ENCODE measurements at places on chromosomes 7 and 10.

- H3K36me3 ChIP-seq, result no peaks in the 10 kb centered on the region
- no peak overlapping the region for H3K4me3 ChIP-seq
- no peak overlapping the region for H3K27ac ChIP-seq
- no peaks in the 10 kb centered on the region for H3K4me1 ChIP-seq
- DNase-seq, result no peak
- H3K27me3 ChIP-seq, result no peaks in the 10 kb centered on the region
Observed at GRCh38 chr7:41738806-41739205, 35.9 kb upstream of the INHBA start.

DNA sequence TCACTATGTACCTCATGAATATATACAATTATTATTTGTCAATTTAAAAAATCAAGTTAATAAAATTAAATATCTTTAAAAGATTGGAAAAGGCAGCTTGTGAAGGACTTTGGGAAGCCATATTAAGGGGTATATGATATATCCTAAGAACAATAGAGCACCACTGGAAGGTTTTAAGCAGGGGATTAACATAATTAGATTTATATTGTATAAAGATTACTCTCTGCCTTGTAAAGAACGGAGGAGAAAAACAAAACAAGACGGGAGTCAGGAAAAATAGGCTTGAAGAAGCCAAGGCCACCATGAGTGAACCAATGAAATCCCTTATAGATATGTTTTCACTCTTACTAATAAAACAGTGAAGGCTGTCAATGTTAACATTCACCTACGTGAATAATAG, 11.1 kb upstream of the CNNM1 start:
- DNase-seq, result no peak
- no peaks in the 10 kb centered on the region for H3K27me3 ChIP-seq
- no peak overlapping the region for H3K27ac ChIP-seq
- H3K4me1 ChIP-seq, result no peaks in the 10 kb centered on the region
- no peak overlapping the region for H3K4me3 ChIP-seq

GRCh38 chr7:30880125-30880720, 31.4 kb upstream of the AQP1 start:
- H3K27ac ChIP-seq, result no peak overlapping the region
- H3K4me1 ChIP-seq, result peaks cover 20% of the 10 kb centered on the region
- H3K4me3 ChIP-seq, result no peak overlapping the region
- DNase-seq, result no peak

GRCh38 chr7:127226685-127227374, 25.9 kb downstream of the GRM8 start:
- no peaks in the 10 kb centered on the region for H3K4me1 ChIP-seq
- no peaks in the 10 kb centered on the region for H3K36me3 ChIP-seq
- no peaks in the 10 kb centered on the region for H3K27me3 ChIP-seq
- H3K4me3 ChIP-seq, result no peak overlapping the region
- H3K27ac ChIP-seq, result no peak overlapping the region

GRCh38 chr7:512146-512510, 7.5 kb downstream of the PDGFA start:
- no peak overlapping the region for H3K27ac ChIP-seq
- no peak overlapping the region for H3K4me3 ChIP-seq
- no peaks in the 10 kb centered on the region for H3K36me3 ChIP-seq
- DNase-seq, result no peak
- H3K27me3 ChIP-seq, result no peaks in the 10 kb centered on the region

DNA sequence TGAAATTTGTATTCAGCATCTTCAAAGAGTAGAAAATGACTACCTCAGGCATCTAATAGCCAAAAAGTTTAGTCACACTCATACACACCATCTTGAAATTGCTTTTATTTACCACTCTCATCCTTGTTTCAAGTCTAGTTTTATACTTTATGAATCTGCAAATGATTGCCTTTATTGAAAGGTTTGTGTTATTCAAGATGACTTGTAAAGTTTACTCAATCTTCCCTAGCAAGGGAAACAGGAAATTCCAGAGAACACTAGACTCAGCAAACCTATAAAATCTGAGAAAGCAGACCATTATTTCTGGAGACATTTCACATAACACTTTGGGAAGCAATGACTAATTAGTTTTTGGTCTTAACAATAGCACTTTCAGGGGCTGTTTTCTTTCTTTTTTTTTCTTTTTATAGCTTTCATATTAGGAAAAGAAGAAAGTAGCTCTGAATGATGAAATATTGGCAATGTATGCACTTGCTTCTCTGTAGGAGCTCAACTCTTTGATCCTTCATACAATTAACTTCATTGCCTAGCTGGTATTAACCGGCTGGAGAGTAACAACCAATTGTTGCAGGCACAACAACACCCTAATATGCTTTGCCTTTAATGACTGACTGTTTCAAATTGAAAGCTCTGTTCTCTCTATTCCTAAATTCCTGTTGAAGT, 68.9 kb upstream of the HDAC9 start:
- no peaks in the 10 kb centered on the region for H3K4me1 ChIP-seq
- no peaks in the 10 kb centered on the region for H3K36me3 ChIP-seq
- H3K4me3 ChIP-seq, result no peak overlapping the region
- DNase-seq, result no peak
- no peaks in the 10 kb centered on the region for H3K27me3 ChIP-seq

- H3K27ac ChIP-seq, result no peak overlapping the region
- DNase-seq, result peak; percentile 51
- H3K36me3 ChIP-seq, result no peaks in the 10 kb centered on the region
- H3K4me1 ChIP-seq, result no peaks in the 10 kb centered on the region
- H3K27me3 ChIP-seq, result no peaks in the 10 kb centered on the region
Observed at GRCh38 chr7:142248166-142249160, 9.4 kb downstream of the PRSS58 start.

- H3K4me3 ChIP-seq, result no peak overlapping the region
- no peak for DNase-seq
- H3K36me3 ChIP-seq, result no peaks in the 10 kb centered on the region
- no peaks in the 10 kb centered on the region for H3K27me3 ChIP-seq
- H3K4me1 ChIP-seq, result peaks cover 7% of the 10 kb centered on the region
Observed at GRCh38 chr10:113056441-113057021, 106.5 kb downstream of the TCF7L2 start.
